ENCODE measurements at places on chromosomes 13 and 19.

GRCh38 chr13:51746802-51747201 is 57.2 kb downstream of the DHRS12 start:
- no peak for DNase-seq

- no peak for DNase-seq
Observed at GRCh38 chr19:4583961-4584669, 24.6 kb upstream of the SEMA6B start.

- DNase-seq: no peak
Observed at GRCh38 chr19:6161271-6161850, 25.9 kb downstream of the ACSBG2 start.

DNA sequence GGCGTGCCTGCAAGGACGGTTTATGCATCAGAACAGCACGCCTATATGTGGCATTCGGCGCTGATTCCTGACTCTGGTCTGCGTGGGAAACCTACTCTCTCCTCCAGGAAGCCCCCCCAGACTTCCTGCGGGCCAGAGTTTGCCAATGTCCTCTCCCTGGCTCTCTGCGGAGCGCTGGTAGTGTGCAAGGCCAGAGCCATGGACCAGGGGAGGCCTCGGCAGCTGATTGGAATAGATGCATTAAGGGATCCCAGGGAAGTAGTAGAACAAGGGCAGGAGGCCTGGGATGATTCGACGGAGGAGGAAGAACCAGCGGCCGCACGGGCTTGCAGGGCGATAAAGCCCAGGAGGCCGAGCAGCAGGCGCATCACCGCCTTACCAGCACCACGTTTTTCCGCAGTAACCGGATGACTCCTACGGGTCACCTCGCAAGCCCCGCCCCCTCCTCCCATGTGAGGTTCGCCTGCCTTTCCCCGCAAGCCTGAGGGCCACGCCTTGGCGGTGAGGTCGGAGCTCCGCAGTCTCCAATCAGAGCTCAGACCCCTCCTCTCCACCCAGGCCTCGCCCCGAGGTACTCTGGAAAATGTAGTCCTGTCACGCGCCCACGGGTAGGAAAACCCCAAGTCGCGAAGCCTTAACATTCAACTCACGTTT is 5.0 kb downstream of the CLEC11A start:
- DNase-seq: peak; percentile 45

GRCh38 chr13:91639330-91639729 is 240.9 kb downstream of the GPC5 start:
- no peak for DNase-seq

DNA sequence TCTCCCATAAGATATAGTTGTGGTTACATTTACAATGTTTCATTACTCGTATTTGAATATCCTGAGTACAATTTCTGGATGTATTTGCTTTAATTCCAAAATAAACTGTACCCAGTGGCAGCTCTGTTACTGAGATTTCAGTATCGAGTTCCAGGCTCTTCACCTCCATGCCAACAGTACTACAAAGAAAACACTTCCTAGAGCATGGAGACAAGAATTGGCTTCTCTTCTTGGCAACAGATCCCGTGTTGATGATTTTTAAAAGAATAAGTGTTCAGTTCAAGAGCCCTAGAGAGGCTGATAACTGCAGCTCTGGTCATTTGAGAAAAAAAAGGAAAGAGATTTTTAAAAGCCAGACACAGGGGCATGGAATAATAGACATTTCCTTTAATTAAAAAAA is 302.8 kb downstream of the EFNB2 start:
- DNase-seq: no peak

DNA sequence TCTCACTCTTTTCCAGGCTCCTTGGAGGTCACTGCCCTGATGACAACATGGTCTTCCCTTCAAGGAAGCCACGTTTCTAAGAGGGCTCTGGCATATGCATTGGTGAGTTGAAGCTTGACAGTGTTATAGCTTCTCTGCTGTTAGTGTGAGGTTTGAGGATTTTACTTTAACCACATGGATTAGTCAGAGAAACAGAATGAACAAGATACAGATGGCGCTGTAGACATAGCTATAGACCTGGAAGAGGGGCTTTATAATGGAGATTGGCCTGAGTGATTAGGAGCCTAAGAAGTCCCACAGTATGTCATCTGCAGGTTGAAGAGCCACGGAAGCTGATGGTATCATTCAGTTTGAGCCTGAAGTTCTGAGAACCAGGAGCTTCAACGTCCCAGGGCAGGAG is 18.4 kb upstream of the URI1 start:
- DNase-seq: no peak

GRCh38 chr19:32178956-32179355 is 166.5 kb upstream of the ZNF507 start:
- no peak for DNase-seq

- no peak for DNase-seq
Observed at GRCh38 chr13:79678100-79678499, 197.1 kb downstream of the NDFIP2 start.

GRCh38 chr19:369876-370275 is 25.3 kb upstream of the MIER2 start:
- DNase-seq: no peak

GRCh38 chr19:54074851-54075250 is 6.3 kb downstream of the TARM1 start:
- no peak for DNase-seq

GRCh38 chr13:34001389-34001788 is 183.4 kb downstream of the RFC3 start:
- no peak for DNase-seq

Data from stimulated activated CD8-positive, alpha-beta memory T cell treated with anti-CD3 and anti-CD28 coated beads, Interleukin-7, amount 100 ng/mL, for 1 hour (primary cell).